NCI-H774 (cell line): ENCODE measurements at places on chromosomes 3 and 15.

DNA sequence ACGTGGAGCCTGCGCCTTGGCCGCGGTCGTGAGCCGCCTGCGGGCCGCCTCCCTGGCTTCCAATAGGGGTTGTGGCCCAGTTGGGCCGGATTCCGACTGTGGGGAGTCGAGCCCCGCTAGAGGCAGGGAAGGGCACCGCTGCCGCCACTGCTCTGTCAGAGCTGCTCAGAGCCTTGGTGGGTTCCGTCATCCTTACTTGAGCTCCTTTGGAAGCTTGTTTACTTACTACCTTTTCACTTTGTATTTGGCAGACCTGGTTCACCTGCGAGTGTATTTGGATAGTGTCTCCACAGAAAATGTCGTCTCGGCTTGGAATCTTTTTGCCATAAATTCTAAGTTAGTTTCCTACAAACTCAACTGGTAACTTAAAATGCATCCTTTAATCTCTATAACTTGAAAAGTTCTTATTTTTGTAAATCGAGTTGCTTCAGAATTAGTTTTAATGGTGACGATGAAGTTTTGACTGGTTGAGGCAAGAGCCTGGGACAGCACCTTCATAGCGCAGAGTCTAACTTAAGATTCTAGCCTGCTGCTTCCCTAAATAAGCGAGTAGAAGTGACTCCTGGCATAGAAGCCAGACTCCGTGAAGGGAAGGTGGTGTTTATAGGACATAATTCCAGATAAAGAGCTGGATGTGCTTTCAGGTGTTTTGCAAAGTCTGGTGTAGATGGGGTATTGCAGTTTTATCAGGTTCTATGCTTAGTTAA is 800 bp downstream of the DAG1 start:
- DNase-seq = no peak

- no peak for DNase-seq
These were observed 72.1 kb upstream of the SETMAR start for GRCh38 chr3:4231041-4231440.

DNA sequence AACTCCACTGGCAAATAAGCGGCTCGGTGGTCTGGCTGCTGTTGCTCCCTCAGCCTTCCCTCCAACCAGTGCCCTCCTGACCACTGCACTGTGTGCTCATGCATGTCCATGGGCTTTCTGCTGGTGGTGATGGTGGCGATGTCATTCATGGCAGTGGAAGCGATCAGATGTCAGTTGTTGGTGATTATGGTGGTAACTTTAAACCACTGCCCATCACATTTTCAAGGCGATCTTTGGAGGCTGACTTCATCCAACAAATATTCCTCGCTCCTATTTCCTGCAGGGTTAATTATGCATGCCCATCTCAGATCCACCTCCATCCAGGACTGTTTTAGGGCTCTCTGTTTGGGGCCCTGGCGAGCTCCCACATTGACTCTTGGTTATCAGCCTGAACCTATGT is 13.4 kb upstream of the HCN4 start:
- no peak for DNase-seq

- no peak for DNase-seq
These were observed 2.9 kb downstream of the NGRN start for GRCh38 chr15:90268415-90268814.

GRCh38 chr15:92819278-92820235 is 80.6 kb upstream of the CHD2 start:
- no peak for DNase-seq

DNA sequence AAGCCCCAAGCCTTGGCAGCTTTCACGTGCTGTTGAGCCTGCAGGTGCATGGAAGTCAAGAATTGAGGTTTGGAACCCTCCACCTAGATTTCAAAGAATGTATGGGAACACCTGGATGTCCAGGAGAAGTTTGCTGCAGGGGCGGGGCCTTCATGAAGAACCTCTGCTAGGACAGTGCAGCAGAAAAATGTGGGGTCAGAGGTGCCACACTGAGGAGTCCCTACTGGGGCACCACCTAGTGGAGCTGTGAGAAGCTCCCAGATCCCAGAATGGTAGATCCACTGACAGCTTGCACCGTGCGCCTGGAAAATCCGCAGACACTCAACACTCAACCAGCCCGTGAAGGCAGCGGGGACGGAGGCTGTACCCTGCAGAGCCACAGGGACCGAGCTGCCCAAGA is 201.6 kb downstream of the OCA2 start:
- no peak for DNase-seq

DNA sequence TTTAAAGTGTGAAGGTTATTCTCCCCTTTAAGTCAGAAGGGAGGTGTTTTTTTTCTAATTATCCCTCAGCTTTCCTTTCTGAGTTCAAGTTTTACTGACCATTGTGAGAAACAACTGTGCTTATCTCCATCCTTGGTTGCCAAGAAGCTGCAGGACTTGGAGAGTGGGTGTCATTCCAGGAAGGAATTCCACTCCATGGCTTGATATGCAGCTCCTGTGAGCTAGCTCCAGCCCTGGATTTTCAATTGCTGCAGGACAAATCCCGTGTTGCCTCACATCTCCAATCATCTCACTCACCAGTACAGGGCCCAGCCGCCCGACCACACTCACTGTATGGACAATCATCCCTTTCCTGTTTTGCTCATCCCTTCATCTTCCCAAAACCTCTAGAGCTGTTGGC is 122.5 kb downstream of the IGSF11 start:
- DNase-seq = no peak

- no peak for DNase-seq
These were observed 785.1 kb downstream of the EDEM1 start for GRCh38 chr3:5972586-5972985.

- DNase-seq = no peak
These were observed 450.1 kb upstream of the TBL1XR1 start for GRCh38 chr3:177647341-177647740.

DNA sequence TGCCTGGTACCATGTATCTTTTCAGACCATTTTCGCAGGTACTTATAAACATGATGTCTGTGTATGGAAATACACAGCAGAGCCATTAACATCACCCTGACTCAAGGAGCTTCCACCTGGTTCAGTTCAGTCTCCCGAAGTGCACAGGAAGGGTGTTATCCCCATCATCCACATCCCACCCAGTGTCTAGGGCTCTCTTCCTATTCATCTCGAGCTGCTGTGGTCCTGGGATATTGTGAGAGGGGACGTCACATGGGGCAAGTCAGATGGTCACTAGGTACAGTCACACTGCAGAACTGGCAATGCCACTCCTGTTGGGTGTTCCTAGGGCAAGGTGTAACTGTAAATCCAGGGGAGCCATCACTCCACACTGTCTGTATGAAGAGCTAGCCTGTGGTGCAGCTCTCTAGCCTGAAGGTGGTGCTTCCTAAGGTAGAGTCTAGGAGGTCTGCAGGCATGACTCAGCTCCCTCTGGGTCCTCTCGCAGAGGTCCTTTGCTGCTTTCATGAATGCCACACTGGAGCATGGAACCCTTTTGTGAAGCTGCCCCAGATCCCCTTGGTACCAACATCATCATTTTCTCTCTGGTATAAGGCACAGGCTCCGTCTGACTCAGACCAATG is 13.9 kb downstream of the ISLR2 start:
- no peak for DNase-seq

GRCh38 chr3:29513236-29513635 is 232.4 kb downstream of the RBMS3 start:
- no peak for DNase-seq

DNA sequence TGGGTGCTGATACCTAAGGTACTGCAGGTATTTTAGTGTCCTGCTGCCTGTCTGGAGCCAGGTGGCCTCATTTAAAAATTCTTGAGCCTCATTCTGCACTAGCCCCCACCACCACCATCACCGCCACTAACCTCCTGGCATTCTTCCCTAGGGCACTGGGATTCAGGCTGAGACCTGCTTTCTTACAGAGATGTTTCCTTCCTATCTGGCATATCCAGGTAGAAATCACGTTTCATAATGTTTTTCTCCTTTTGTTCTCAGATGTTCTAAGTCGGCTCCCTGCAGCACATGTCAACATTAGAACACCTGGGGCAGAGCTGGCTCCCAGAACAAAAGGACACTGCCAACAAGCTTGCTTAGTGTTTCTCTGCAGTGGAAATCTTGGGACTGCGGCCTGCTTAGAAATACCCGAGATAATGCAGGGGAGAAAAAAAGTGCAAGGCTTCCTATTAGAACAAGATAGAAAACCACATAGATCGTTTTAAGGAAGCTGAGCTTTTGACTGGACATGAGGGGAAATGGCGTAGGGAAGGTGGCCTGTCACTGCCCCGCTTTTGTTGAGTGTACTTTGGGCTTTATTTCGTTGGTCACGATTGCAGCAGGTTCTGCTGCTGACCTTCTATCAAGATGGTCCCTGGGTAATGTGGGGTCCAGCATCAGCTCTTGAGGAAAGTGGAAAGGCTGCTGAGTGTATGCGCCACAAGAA is 59.6 kb upstream of the PPARG start:
- DNase-seq = peak; percentile 29

- no peak for DNase-seq
These were observed 270.8 kb downstream of the UACA start for GRCh38 chr15:70492240-70493177.

- no peak for DNase-seq
These were observed 15.4 kb upstream of the KLF15 start for GRCh38 chr3:126372413-126373145.

DNA sequence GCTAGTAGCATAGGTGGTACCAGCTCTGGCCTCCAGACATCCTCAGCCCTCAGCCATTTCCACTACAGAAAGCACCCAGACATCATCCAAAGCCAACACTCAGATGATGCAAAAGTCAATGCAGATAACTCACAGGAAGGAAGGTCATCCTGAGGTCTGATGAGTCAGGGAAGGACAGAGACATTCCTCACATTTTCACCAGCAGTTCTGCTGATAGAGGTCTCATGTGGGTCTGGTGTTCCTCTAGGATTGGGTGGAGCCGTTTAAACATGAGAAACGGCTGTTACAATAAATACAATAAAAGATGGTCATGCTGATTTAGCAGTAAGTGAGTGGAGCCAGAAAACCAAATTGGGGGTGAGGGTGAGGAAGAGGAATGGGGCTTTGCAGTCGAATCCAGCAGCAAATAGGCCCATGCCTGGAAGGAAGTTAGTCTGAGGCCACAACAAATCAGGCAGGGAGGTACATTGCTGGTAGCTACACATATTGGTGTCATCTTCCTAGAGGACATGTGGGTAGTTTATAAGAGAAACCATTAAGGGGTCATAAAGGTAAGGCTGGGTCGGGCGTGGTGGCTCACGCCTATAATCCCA is 33.3 kb upstream of the FLNB start:
- no peak for DNase-seq

DNA sequence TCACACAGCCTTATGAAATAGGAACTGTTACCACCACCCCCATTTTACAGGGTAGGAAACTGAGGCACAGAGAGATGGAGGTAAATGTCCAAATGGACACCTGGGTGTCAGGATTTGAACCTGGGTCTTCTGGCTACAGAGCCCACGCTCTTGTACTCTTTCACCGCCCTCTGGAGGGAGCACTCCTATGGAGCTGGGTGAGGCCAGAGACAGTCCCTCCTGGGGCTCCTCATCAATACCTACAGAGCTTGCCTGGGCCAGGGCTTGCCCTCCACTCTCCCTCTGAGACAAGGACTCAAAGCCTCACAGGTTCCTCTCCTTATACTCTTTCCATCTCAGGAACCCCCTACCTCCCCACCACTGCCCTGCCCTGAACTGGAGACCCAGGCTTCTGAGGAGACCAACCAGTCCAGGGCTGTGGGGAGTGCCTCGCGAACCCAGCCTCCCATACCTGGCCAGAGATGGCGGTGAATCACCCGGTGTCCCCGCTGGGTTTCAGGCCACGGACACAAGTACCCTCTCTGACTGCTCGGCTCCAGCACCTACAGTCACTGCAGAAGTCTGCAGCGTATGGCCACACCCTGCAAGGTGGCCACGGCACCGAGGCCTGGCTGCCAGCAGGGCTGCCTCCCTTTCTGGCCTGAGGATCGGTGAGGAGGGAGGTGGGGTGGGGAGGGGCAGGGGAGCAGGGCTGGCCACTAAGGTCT is 22.1 kb upstream of the ATP2B2 start:
- no peak for DNase-seq

GRCh38 chr3:186212611-186213010 is 103.7 kb upstream of the ETV5 start:
- no peak for DNase-seq

DNA sequence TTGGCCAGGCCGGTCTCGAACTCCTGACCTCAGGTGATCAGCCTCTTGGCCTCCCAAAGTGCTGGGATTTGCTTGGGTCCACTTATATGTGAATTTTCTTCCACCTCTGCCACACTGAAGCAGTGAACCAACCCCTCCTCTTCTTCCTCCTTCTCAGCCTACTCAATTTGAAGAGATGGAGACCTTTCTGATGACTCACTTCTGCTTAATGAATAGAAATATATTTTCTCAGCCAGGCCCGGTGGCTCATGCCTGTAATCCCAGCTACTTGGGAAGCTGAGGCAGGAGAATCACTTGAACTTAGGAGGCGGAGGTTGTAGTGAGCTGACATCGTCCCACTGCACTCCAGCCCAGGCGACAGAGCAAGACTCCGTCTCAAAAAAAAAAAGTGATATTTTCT is 46.8 kb upstream of the GATM start:
- DNase-seq = no peak

DNA sequence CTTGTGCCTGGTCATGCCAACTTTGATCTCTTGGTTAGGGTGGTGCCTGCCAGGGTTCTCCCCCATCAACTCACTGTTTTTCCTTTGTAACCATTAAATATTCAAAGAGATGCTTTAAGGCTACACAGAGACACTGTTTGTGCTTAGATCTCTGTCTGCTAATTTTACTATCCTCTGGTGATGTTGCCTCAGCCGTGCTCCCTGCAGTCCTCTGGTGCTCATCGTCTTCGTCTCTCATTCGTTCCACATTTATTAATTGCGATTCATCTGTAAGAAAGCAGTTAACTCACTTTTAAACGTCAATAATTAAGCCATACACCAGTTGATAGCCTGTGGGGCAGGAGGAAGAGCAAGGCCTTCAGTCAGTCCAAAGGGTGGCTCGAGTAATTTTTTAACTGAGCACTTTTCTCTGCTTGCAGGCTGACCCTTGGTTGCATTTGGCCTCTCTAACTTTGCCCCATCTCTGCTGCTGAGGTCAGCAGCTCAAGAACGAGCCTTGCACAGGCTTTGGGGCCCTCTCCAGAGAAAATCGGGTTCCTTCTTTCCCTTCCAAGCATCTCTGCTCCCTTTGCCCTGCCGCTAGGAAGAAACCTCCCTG is 62.9 kb downstream of the KLF15 start:
- DNase-seq = no peak
